Activated B cell treated with CpG ODN at 0.5 μM for 24 hours (primary cell): ENCODE measurements at places on chromosomes 7 and 10.

DNA sequence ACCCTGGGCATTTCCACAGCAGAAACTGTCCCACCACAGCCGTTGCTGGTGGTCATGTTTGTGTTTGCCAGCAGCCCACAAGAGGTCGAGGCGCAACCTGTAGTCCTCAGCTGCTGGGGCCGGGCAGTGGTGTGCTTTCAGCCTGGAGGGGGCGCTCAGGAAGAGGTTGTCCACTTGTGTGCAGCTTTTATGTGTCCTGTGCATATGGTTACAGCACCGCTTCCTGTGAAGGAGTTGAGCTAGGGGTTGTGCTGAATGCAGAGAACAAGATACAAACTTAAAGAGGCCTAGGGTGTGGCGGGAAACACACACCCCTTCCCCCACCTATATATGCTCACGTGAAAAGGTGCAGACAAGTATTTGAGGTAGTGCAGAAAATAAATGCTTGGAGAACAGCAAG lies 29.5 kb upstream of the PFKFB3 start:
- DNase-seq, result no peak

- DNase-seq, result no peak
Observed at GRCh38 chr7:66810716-66811115, 70.2 kb downstream of the RABGEF1 start.

GRCh38 chr10:48478469-48478868 lies 126.4 kb downstream of the ARHGAP22 start:
- no peak for DNase-seq

GRCh38 chr7:23065974-23066373 lies 39.6 kb upstream of the KLHL7 start:
- DNase-seq, result no peak

DNA sequence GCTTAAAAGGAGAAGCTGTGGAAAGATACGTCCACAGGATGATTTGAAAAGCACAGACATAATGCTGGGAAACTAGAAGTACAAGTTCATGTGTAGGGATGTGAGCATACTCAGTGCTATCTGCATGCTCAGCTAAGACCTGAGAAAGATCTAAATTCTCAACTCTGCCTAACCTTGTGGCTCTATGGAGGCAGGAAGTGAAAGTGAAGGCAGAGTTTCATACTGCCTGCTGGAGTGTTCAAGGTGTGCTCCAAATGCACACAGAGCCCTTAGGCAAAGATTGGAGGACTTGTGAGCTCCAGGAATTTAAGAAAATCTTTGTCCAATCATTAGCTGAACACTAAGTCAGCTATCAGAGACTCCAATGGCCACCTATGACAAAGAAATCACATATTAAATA lies 190.9 kb downstream of the RNLS start:
- DNase-seq, result no peak

DNA sequence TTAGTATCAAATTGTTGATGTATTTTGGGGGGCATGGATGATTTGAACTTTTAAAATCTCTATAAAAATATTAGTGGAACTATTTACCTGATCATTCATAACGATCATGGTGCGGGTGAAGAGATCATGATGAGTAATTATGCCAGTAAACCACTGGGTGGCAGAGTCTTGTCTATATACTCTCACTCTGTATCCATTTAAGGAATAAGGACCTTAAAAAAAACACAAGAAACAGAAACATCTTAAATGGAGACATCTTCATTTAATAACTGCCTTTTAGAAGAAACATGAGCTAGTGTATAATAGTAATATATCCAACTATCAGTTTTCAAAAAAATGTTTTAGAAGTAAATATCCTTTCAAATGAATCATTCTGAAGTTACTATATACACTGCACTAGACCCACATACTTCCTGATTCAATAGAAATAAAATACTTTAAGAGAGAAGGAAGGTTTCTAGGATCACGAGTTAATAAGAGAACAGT lies 84.0 kb downstream of the NRBF2 start:
- no peak for DNase-seq

DNA sequence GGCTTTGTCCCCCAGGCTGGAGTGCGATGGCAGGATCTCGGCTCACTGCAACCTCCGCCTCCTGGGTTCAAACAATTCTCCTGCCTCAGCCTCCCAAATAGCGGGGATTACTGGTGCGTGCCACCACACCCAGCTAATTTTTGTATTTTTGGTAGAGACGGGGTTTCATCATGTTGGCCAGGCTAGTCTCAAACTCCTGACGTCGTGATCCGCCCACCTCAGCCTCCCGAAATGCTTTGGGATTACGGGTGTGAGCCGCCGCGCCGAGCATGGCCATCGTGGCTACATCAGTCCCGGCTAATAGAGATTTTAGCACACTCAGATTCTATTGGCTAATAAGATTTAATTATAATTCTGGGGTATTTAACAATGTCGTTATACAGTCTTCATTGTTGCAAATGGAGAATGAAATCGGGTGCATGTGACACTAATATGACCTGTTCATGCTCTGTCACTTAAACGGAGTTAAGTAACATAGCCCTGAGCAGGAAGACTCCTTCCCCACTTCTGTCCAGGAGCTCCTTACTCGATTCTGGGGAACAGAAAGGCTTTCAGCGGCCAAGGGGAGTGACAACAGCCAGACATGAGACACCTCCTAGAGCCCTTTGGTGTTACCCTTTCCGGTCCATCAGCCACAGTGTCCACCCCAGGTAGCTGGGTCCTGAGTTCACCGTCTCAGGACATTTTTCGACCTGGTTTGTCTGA lies 40.9 kb upstream of the FAM20C start:
- no peak for DNase-seq

DNA sequence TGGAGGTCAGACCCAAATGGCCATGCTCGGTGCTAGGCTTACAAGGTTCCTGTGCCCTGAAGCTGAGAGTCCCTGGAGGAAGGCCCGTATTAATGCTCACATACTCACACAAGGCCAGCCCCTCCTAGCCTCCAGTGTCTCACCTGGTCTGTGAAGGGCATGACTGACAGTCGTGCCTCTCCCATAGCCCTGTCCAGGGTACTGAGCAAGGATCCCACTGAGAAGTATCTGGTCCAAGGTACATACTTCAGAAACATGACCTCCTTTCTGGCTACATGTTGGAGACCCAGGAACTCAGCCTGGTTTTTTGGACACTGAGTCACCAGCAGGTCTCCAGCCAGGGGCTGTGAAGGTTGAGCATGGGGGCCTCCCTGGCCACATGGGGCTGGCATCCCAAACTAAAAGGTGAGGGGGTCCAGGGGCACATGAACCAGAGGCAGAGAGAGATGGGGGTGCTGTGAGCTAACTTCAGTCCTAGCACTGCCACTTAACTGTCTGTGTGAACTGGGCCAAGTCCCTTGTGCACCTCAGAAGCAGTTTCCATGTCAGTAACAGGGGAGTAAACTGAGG lies 17.6 kb upstream of the RASGEF1A start:
- no peak for DNase-seq

GRCh38 chr10:88091490-88092061 lies 228.2 kb downstream of the PTEN start:
- no peak for DNase-seq
